Caki2 (cell line): ENCODE measurements at places on chromosomes 1 and 21.

DNA sequence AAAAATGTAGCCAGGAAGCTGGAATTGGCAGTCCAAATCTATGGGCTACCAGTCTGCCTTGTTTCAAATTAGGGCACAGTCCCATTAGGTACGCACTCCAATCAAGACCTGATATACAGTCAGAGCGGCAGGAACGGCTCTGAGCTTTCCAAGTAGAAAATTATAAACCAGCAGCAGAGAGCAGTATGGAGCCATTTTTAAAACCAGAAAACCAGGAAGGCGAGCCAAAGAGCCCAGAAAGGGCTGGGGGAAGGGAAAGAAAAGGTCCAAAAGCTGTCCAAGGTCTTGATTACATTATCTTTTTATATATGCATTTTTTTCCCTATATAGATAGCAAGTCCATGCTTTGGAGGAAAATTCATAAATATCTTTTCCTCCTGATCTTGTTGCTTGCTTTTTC, 719.0 kb downstream of the RWDD3 start:
- no peak for DNase-seq

- no peak for DNase-seq
These were observed 3.5 kb downstream of the PLCH2 start for GRCh38 chr1:2479618-2480017.

DNA sequence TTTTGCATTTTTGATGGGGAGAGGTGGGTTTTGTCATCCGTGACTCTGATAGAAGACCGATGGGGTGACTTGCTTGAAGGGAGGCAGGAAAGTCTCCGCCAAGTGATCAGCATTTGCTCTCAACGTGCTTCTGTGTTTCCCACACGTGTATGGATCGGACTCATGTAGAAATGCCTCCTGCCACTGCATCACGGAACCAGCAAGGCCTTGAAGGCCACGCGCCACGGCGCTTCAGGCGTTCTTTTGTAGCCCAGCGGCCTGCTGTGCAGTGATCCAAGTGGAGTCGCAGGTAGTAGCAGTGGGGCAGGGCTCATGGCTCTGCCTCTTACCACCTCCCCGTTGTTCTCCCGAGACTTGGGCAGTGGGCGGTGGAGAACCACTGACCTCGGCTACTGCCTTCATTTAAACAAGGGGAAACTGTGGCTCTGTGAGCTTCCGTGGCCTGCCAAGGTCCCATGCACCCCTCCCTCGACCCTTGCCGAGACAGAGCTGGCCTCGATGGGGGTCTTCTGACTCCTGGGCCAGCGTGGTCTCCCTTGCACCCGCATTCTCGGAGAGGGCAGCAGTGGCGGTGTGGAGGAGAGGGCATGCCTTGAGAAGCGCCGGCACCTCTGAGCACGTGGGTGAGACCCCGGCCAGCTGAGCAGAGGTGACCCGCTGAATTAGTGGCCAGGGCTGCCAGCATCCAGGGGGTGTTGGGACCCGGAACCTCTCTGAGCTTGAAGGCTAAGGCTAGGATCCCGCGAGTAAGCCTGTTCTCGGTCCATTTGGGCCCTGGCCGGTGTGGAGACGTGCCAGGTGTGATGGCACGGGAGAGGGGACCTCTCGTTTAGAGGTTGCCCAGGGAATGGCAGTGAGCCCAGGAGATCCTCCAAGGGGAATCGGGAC, 46.1 kb upstream of the ABCG1 start:
- no peak for DNase-seq

DNA sequence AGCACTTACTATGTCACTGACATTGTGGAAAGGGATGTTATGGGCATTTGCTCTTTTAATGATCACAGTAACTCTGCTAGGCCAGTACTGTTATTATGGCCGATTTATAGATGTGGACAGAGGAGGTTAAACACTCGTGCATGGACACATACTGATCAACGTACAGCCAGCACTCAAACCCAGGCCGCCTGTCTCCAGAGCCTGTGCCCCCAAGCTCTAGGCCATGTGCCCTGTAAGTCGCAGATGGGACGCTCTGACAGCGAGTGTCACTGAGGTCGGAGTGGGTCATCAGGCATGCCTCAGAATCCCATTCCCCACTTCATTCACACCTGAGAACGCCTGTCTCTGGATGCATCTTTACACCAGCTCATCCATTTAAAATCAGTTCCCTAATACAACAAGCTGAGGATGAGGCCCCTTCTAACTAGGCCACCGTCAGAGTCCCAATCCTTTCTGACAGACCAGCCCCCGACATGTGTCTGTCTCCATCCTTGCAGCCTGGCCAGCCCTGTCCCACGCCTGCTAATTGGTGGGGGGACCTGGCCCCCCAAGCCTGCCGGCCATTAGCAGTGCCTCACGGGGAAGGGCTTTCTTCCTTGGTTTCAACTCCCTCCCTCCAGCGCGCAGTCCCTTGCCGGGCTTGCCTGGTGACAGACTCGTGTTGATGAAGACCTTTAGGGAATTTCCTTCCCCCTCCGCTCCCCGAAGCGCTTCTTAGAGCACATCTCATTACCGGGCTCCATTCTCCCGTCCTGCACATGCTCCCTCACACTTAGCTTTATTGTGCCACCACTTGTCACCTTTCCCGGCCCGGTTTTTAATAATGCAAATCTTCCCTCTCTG, 436.8 kb downstream of the KIF26B start:
- no peak for DNase-seq

- peak; percentile 10 for DNase-seq
These were observed 110.6 kb downstream of the HS2ST1 start for GRCh38 chr1:87024936-87025540.

GRCh38 chr1:65238010-65238409, 71.3 kb upstream of the DNAJC6 start:
- DNase-seq: no peak
